ENCODE measurements at places on chromosomes 4 and X.

DNA sequence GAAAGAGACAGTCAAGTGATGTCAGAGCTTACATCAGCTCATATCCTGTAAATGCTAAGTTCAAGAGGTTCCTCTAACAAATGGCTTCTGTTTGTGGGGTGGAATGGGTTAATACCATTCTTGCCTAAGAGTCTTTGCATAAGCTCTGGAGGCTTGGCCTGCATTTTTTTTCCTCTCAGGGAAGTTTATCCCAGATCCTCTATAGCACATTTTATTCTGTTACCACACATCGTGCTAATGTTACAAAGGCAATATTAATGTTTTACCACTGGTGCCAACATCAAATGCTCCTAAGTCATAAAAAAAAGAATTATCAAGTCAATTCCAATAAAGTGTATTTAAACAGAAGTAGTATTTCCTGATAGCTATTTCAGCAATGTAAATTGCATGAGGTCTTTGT is 2.9 kb upstream of the ADH6 start:
- no peak for DNase-seq

DNA sequence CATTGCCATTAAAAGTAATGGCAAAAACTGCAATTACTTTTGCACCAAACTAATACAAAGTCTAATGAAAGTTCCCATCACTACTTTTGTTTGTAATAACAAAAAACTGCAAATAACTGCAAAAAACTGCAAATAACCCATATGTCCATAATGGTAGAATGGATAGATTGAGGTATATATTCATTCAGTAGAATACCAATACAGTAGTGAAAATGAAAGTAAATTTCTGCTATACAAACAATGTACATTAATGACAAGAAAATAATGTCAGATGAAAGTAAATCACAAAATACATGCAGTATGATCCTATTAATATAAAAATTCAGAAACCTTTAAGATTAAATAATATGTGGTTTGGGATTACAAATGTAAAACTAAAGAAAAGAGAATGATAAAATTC is 41.3 kb upstream of the CEP135 start:
- DNase-seq: no peak

DNA sequence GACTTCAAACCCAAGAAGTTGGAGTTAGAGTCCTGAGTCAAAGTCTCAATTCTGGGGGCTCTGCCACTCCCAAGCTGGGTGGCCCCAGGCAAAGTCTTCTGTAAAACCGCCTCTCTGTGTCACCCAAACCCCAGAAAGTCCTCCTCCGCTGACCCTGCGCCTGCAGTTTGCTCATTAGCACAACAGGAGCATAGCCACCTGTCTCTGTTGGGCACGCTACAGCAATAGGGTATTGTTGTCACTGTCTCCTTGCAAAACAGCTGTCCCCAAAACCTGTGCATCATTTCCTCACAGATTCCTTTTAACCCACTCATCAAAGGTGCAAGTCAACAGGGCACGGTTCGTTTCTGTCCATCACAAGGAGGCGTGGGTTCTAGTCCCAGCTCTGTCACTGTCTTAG is 8.0 kb upstream of the DGAT2L6 start:
- DNase-seq: no peak

DNA sequence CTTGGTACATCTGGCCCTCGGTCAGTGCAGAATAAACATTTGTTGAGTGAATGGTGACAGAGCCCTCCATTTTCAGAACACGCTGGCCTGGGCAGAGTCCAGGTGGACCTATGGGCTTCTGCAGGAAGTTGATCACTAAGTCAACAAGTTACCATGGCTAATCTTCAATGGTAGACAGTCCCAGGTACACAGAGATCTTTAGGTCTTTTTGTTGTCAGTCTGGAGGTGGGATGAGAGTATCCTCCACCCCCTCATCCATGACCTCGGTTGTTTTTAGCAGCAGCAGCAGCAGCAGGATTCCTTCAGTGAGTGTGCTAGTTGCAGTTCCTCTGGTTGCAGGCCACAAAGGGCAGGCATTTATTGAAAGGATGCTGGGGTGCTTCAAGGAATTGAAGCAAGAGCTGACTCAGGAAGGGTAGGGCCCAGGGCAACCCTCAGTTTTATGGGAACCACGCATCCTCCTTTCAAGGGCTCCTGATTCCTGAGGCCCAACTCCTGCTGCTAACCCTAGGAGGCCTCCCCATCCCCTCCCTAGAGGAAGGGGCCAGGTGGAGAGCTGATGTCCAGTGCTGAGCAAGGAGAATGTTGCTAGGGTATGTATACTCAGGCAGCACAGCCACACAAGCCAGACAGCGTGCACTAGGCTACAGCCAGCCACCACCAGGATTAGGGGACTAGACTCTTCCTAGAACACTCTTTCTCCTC is 1.7 kb upstream of the USP27X start:
- no peak for DNase-seq

GRCh38 chr4:88062843-88063242 is 55.4 kb downstream of the PKD2 start:
- no peak for DNase-seq

- no peak for DNase-seq
Observed at GRCh38 chr4:165986956-165987698, 114.1 kb downstream of the TLL1 start.

DNA sequence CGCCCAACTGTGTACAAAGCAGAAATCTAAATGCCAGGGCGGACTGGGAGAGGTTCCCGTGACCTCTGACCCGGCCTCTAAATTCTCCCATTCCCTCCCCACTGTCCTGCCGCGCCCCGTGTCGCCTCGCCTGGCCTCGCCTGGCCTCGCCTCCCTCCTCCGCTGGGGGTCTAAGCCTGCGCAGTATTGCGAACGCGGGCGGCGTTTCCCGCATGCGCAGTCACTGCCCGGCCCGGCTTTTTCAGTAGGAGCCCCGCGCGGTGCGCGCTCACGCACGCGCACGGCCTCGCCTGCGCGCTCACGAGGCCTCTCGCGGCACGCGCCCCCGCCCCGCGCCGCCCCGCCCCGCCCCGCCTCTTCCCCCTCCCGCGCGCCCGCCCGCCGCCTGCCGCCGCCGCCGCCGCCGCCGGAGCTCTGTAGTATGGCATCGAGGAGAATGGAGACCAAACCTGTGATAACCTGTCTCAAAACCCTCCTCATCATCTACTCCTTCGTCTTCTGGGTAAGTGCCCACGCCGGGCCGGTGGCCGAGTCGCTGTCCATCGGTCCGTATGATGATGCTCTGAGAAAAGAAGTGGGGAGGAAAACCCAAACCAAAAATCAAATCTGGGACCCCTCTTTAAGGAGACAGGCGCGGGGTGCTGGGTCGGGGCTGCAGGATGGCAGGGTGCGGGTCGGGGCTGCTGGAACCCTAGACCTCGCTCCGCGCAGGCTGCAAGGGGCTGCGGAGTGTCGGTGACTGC is at the start of gene TSPAN7:
TSPAN7 (plus strand) TSS at position 417 of the 743 bp plus-strand sequence; CDS start at position 422, 5 bp downstream.
- peak; percentile 65 for DNase-seq

DNA sequence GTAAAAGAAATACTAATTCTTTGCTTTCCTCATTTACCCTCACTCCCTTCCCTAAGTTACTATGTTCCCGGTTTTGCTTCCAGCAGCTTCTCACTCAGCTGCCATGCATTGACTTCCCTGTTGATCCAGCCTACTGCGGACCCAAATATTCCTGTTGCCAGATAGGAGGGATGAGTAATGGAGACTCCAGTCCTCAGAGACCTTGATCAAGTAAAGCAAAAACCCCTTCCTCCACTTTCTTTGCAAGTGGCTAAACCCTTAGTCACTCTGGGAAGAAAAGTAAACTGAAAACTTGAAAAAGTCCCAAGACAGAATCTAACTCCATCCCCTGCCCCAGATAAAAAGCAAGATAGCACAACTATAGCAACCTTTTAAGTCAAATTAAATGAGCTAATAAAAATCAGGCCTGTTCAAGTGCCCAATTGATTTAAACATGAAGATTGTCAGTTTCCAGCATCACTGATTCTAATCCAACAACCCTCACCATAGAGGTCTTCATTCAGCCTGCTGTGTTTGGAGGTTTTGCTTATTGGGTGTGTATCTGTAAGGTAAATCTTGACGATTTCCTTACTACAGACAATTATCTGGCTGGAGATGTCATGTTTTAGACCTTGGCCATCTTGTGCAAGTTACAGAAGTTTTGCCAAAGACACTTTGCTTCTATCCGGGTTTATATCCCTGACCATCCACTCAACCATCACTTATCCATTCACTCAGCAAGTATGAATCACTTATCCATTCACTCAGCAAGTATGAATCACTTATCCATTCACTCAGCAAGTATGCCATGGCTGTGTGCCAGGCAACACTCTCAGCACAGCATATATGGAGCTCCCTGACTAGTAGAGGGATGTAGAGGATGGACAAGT is 17.6 kb downstream of the FGFBP1 start:
- no peak for DNase-seq

DNA sequence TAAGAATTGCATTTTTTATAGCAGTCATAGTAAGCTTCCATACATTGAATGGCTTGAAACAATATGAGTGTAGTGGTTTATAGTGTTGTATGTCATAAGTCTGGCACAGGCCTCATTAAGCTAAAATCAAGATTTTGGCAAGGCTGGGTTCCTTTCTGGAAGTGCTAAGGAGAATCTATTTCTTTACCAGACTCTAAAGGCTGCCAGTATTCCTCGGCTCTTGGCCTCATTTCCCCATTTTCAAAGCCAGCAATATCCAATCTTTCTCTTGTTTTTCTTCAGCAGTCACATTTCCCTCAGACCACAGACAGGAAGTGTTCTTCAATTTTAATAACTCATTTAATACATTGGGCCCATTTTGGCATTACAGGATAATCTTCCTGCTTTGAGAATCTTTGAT is 1155.5 kb upstream of the PABPC4L start:
- no peak for DNase-seq

DNA sequence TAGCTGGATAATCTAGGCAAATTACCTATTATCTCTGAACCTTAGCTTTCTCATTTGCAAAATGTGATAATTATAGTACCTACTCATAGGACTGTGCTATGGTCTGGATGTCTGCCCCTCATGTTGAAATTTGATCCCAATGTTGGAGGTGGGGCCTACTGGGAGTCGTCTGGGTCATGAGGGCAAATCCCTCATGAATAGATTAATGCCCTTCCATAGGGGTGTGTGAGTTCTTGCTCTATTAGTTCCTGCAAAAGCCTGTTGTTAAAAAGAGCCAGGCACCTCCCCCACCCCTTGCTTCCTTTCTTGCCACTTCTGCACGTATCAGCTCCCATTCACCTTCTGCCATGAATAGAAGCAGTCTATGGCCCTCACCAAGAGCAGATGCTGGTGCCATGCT is 73.9 kb downstream of the SERTM2 start:
- DNase-seq: no peak

Data from stimulated activated CD4-positive, alpha-beta T cell treated with anti-CD3 and anti-CD28 coated beads, TNF-alpha, amount 100 ng/mL, for 48 hours (primary cell).